AG10803 (cell line): ENCODE measurements at places on chromosomes 5 and 9.

DNA sequence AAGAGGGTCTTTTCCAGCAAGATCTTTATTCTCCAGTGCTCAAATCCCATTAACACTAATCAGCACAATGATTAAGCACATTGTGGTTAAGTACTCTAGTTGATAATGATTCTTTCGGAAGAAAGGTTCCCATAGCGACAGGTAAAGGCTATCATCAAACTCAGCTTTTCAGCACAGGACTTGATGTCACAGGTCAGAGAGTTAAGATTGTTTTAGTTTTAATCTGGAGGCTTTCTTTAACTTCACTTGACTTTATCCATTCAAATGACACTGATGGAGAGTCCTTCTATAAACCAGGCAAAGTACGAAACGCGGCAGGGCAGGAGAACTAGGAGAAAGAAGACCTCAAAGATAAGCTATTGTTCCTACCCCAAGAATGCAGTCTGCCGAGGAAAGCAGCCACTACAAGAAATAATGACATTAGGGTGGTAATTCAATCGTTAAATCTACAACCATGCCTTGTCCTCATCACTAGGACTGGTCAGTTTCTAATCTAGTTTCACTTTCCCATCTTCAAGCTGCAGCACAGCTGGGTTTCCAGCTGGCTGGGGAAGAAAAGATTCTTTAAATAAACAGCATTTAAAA, 4.6 kb downstream of the NRG2 start:
- peak; percentile 22 for DNase-seq

DNA sequence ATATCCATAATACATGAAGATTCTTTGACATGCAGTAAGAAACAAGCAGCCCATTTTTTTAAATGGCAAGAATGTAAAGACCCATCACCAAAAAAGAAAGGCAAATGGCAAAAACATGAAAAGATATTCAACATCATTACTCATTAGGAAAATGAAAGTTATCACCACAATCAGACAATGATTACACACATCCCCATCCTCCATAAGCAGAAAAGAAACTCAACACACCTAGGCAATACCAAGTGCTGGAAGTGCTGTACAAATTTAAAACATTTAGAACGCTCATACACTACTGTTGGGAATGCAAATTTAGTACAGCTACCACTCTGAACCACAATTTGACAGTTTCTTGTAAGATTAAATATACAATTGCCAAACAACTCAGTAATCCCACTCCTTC, 466.7 kb downstream of the ACTL7B start:
- no peak for DNase-seq

DNA sequence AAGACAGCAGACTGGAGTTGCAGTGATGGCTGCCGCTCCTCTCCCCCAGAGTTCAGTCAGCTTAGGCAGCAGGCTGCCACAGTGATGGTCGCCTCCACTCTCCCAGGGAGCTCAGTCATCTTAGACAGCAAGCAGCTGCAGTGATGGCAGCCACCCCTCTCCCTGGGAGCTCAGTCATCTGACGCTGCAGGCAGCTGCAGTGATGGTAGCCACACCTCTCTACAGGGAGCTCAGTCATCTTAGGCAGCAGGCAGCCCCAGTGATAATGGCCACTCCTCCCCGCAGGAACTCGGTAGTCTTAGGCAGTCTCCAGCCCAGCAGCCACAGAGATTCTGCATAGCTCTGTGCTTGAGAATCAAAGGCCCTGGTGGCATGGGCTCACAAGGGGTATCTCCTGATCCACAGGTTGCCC, 582.7 kb downstream of the DTWD2 start:
- no peak for DNase-seq

DNA sequence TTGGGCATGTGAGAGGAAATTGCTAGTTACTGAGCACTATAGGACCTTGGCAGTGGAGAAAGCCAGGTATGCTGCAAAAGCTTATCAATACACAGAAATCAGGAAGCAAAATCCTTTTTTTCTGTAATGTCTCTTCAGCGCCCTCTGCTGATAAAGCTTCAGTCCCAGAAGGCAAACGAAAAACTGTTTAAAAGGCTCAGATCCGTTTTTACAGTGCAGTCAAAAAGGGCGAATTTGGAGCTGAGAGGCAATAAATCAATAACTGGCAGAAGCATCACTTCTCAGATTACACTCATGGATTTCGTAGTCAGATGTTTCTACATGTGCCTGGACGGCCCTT, 1.1 kb upstream of the MAN2A1 start:
- no peak for DNase-seq

DNA sequence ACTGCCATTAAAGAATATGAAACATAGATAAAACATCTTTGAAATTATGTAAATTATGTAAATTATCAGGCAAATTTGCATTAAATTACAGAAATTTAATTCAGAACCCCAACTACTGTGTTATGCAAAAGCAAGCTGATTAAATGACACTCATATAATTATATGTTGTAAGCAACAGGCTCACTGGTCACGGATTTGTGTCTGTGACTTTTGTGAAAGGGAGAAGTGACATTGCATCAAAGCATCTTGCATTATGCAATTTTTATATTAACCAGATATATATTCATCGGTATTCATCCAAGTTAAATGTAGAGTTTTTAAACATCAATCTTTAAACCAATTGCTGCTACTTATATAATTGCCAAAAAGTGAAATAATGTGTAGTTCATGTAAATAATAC, 13.0 kb upstream of the GLIPR2 start:
- no peak for DNase-seq

DNA sequence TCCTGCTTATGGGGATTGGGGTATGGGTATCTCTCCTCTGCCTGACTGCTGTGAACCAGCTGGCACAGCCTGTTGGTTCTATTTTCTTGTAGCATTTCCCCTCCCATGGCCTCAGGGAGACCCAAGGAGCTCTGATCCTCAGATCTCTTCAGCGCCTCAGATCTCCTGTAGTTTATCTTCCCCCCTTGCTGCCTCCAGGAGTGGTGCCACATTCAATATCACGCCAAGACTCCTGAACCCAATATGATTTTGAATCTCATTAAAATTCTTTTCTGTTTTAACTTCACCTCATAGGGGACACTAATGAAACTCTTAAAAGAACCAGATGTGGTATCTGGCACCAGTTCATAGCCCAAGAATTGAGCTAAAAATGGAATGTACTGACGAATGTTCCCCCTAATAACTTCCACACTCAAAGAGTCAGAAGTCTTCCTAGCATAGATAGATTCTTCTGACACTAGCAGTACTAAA, 59.6 kb upstream of the LIFR start:
- peak; percentile 91 for DNase-seq

- no peak for DNase-seq
These were observed 301.1 kb downstream of the CYLC2 start for GRCh38 chr9:103296189-103296588.

DNA sequence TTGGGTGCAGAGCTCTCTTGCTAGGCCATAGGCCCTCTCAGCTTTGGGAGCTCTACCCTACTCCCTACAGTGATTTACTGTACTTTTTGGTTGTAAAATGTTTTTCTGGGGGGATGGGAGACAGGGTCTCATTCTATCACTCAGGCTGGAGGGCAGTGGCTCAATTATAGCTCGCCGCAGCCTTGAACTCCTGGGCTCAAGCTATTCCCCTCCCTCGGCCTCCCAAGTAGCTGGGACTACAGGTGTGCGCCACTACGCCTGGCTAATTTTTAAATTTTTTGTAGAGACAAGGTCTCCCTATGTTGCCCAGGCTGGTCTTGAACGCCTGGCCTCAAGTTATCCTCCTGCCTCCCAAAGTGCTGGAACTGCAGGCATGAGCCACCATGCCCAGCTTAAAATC, 21.7 kb upstream of the RNF130 start:
- DNase-seq = no peak

DNA sequence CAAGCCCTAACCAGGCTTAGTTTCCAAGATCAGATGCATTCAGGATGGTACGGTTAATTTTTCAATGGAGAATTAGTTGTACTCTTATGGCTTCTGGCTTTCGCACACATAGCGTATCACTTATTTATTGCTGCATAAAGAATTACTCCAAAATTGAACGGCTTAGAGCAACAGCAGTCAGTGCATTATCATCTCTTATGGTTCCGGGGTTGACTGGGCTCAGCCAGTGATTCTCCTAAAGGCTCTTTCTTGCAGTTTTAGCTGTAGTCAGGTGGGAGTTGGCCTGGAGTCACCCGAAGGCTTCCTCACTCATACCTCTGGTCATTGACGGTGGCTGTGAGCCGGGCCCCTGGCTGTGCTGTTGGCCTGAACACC, 595 bp upstream of the GRHPR start:
- DNase-seq = no peak

DNA sequence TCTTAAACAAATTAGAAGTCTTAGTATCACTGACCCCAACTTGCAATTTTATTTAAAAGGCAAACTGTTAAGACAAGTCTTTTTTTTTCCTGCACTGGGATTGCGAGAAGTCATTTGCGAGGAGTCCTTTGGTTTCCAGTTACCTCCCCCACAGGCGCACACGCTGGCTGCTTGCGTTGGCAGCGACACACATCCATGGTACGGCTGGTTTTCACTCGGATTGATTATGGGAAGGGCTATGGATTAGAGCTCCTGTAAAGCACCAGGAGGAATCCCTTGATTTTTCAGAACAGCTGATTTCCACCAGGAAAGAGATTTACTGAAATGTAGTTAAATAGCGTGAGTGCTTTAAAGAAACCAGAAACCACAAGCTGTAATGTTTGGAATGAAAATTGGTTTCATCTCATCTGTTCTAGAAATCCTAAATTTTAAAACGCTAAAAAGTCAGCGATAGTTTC, 737 bp downstream of the SLC1A3 start:
- peak; percentile 73 for DNase-seq

DNA sequence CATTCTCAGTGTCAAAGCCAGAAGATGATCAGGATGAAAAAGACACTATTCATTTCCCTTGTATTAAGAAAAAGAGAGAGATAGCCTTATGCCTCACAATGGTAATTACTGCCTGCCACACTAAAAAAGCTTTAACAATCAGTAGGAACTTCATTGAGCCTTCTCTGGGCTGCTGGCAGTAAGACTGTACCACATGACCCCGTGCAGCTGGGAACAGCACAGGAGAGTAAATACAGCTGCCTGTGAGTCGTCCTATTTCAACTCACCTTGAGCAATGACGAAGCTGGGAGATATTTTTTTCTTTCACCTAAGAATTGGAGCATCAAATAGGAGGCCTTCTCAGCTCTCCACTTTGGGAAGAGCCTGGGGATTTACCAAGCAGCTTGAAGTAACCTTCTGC, 316.3 kb downstream of the GABRB2 start:
- DNase-seq = no peak

- DNase-seq = no peak
These were observed 17.6 kb downstream of the GLRX start for GRCh38 chr5:95804736-95805539.

- DNase-seq = no peak
These were observed 218.1 kb downstream of the AP3B1 start for GRCh38 chr5:78076351-78076750.

- DNase-seq = peak; percentile 93
These were observed 397.1 kb downstream of the MAN2A1 start for GRCh38 chr5:110086658-110087388.

- DNase-seq = no peak
These were observed 61.8 kb downstream of the SLC36A1 start for GRCh38 chr5:151509231-151509630.

- DNase-seq = no peak
These were observed 1.8 kb downstream of the HRH2 start for GRCh38 chr5:175659546-175660253.

GRCh38 chr5:13591621-13592020, 352.9 kb downstream of the DNAH5 start:
- peak; percentile 80 for DNase-seq

GRCh38 chr9:37419204-37419603, 3.3 kb upstream of the GRHPR start:
- no peak for DNase-seq

- DNase-seq = no peak
These were observed 57.4 kb downstream of the GCNT1 start for GRCh38 chr9:76516350-76516749.

- no peak for DNase-seq
These were observed 23.6 kb upstream of the TNFAIP8 start for GRCh38 chr5:119332208-119332607.

DNA sequence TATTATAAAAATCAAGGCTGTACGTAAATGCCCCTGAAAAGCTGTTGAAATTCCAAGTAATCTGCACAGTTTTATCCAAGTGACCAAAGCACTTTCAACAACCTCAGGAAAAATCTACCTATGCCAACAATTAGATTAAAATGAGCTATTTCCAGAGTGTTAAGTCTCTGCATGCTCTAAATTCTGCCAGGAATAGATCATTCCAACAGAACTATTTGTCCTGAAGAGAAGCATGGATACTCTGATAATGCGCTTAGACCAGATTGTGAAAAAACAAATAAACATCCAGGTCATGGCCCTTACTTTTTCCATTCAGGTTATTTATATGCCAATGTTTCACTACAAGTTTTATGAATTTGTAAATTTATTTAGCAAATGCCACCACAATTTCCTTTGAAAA, 59.1 kb downstream of the PLK2 start:
- DNase-seq = no peak

DNA sequence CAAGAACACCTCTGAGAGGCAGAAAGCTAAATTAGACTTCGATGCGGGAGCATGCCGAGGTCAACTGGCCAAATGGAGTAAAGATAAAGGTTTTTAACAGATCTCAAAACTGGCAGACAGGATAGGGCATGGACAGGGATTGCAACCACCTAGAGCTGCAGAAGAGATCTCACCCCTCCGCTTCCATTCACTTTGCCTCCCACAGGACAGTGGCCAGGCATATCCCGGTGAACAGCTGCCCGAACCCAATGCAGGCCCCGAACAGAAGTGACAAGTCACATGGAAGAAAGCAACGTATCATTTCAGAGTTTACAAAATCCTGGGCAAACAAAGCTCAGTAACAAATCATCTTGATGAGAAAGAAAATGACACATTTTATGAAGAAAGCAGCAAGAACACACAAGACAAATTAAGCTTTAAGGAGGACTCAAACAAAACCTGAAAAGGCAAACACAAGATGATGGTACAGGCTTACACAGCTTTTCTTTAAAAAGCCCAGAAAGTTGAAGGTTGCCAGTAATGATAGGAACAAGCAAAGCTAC, 18.4 kb downstream of the RNF130 start:
- no peak for DNase-seq

- no peak for DNase-seq
These were observed 3.8 kb downstream of the SPRY4 start for GRCh38 chr5:142320851-142321560.

GRCh38 chr5:43316421-43316820, 3.2 kb upstream of the HMGCS1 start:
- no peak for DNase-seq

DNA sequence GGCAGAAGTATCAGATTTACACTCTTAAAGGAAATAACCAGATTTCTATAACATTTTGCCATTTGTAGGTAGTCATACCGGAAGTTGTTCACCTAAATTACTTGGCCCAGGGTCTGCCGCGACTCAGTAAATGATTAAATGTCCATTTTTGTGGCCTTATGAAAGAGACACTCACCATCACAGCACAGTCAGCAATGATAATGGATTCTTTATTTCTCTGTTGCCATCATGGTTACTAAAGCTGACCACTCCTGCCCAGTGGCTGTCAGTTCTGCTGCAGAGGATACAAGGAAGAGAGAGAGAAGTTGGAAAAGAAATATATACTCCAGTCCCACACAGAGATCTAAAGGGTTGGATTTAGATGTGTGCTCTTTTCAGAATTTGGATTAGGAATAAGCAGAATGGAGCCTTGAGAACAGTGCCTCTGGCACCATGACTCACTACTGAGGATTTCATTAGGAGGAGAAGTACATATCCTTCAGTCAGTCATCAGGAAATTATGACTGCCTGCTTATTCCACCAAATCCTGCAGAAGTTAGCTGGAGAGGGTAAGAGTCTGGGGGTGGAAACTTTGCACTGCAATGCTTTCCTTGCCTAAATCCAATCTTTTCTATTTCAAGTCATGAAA, 72.8 kb upstream of the EFNA5 start:
- DNase-seq = peak; percentile 36
